ENCODE measurements at places on chromosomes 2 and 18.
A peak's percentile ranks its signal among the peaks of the same experiment; 100 is the strongest.

DNA sequence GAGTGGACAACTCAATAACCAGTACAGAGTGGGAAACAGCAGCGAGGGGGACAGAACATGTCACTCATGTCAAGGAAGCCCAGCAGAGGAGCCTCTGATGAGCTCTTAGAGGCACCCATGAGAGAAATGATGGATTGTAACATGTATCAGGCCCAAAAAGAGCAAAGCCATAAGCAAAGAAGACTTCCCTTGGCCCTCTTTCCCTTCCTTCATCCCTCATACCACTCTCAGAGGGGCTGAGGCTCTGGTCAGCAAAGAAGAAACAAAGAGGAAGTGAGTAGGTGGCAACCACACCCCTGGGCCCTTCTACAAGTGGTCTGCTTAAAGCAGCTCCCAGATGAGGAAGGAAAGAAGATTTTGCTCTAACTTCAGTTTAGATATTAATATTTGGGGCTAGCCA is 112.8 kb downstream of the CDC42EP3 start:
- DNase-seq = no peak

DNA sequence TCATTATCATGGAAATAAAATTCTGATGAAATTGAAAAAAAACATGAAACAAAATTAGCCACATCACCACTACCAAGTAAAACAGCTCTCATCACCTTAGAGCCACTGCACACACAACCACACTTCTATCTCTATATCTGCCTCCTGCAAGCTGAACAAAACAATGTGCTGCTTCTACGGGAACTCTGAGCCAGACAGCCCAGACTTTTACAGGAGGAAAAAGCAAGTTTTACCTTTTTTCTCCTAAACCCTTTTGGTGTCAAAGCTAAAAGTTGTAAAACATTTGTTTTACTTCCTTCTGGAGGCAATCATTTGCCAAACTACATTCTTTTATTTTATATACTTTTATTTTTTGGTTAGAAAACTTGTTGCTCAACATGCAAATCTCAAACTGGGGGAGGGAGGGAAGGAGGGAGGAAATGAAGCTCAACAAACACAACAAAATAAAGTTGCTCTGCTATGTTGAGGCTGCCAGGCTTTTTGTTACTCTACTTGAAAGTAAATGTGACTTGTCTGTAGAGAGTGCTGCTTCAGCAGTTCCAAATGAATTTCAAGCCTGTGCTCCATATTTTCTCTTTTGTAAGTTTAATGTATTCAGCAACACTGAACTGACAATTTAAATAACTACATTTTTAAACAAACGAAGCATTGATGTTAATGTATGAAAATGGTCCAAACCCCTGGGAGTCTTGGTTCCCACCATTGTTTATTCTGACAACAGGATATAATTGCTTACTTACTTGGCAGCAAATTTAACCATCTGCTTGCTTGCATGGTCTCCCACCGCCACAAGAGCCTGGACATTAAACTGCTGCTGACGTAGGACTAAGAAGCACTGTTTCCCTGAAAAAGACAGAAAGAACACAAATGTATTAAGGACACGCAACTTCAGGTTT is 24.5 kb downstream of the DARS1 start:
- DNase-seq = peak; percentile 58

DNA sequence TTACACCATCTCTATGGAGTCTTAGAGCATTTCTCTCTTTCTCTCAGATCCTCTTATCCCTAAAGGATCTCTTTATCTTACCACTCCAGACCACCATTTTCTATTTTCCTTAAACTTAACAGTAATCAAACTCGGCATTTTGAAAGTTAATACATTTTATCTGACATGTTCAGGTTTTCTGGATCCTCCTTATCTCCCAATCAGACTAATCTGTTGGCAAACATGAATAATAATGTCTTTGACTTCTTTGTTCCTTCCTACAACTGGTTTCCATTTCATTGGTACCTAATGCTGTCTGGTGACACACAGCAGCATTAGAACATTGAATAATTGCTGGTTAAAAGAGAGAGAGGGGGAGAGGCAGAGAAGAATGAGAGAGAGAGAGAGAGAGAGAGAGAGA is 932.1 kb upstream of the FSHR start:
- DNase-seq = no peak

GRCh38 chr2:168723275-168723899 is 79.0 kb upstream of the NOSTRIN start:
- DNase-seq = no peak

- DNase-seq = no peak
These were observed 28.1 kb downstream of the GAREM1 start for GRCh38 chr18:32442575-32442974.

DNA sequence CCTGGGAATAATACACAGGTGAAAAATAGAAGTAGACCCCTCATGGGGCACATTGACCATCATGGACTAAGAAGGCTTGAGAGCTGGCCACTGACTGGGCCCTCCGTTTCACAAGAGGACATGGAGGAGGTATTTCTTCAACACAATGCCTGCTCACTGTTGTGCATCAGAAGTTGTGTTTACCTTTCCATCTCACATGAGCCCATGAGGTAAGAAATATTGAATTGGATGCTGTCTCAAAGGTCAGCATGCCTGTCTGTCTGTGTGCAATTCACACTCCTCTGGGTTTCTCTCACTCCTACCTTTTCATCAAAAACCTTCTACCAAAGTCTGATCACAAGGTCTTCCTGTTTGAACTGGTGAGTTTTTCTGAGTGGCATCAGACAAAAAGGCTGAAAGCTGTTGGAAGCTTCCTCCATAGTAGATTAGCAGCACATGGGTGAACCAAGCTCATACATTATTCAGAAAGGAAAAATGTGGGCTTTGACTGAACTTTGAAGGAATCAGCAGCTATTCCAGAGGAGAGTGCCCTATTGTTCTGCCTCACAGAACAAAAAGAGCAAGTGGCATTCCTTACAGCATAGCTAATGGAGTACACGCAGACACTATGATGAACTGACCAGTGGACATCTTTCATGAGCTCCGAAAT is 143.2 kb upstream of the RND3 start:
- DNase-seq = no peak

- no peak for DNase-seq
These were observed 55.7 kb downstream of the MEIS1 start for GRCh38 chr2:66490588-66491001.

GRCh38 chr2:46362667-46363012 is 65.4 kb downstream of the EPAS1 start:
- no peak for DNase-seq

DNA sequence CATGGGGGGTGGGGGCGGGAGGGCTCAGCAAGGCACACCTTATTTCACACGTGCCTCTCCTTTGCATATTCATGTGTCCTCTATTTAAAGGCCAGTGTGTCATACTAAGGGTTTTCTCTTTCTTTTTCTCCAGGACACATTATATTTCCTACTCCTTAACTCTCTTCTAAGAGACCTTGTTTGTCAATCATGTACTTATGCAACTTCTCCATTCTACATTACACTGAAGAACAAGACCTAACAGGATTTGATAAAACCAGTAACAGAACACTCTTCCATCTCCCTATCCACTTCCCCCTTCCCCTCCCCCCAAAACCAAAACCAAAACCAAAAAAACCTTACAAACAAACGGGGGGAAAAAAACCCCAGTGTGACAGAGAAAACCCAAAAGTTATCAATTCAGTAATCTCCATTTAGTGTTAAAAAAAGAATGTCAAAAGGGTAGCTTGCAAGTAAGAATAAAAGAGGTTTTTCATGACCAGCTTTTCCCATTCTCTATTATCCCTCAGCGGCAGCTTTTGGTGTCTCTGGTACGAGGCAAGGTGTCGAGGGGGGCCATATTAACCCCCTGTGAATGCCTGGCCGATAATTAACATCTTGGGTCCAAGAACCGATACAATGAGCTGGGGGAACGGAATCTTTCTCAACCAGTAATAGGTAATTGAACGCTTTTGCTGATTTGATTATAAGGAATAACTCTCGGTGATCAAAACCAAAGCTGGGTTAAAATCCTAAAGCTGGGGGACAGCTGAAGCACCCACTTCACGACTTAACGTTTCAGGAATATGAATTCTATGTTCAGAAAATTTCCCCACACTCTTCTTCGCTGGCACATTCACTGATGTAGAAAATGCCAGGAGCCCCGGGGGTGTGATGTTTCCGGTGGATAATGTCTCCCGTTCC is 191.0 kb upstream of the TCF4 start:
- DNase-seq = no peak

DNA sequence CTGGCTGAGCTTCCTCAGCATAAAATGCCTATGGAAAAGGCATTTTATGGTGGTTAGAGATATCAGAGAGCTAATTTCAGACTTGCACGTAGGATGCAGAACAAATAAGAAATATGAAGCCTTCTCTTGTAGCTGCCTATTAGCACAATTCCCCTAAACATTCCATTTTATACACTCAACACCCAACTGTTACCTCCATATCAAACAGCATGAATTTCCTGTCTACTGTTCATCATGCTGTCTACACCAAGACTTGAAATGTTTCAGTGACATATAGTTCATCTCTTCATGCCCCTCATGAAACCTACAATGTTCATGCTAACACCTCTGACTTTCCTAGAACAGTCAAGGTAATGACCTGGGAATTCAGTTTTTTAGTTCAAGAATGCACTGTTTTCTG is 249.9 kb downstream of the PIEZO2 start:
- DNase-seq = no peak

- no peak for DNase-seq
These were observed 1.1 kb downstream of the UGT1A1 start for GRCh38 chr2:233761040-233761769.

- no peak for DNase-seq
These were observed 49.4 kb downstream of the HNMT start for GRCh38 chr2:138013639-138014038.

DNA sequence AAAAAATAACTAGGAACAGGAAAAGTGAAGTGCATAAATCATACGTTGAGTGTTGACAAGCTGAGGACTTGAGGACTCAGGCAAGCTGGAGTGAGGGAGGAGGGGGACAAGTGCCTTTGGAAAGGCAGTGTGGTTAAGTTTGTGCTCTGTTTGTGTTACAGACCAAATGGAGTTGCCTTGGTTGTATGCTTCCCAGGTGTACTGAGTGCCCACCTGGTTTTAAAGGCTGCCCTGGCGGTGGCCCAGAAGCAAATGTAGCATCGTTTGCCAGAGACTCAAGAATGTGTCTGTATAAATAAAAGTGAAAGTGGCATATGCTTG is 240.9 kb downstream of the PRKCE start:
- no peak for DNase-seq

DNA sequence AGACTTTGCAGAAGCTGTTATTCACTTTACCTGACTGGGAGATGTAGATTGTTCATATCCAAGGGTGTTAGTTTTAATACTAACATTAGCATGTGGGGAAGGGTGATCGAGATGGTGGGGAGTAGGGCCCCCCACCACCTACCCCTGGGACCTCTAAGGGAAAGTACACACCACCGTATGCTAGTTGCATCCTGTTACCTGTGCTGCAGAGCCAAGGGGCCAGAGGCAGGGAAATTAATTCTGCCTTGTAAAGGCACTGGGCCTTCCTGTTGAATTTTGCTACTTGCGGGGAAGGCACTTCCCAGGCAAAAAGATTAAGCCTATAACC is 9.0 kb downstream of the STEAP3 start:
- DNase-seq = no peak

GRCh38 chr2:237300739-237301138 is 113.2 kb downstream of the COL6A3 start:
- no peak for DNase-seq

- DNase-seq = peak; percentile 78
These were observed 99.8 kb downstream of the UXS1 start for GRCh38 chr2:106094131-106094841.

DNA sequence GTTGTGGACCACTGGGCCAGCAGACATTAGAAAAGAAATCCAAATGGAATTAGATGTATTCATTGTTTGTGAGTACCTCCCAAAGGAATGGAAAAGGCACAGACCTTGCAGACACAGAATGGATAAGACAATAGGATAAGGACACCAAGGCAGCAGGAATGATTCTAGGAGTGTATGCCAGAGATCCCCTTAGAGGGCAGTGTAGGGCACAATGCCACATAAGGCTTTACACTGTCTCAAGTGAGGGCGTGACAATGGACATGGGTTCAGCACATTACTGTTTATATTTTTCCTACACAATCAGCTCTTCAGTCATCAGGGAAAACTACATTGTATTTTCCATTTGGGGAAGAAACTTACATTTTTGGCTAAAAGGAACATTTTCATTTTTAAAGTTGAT is 250.9 kb downstream of the PTH2R start:
- DNase-seq = no peak

- DNase-seq = no peak
These were observed 14.6 kb downstream of the NMUR1 start for GRCh38 chr2:231515603-231516002.

- no peak for DNase-seq
These were observed 495.2 kb upstream of the MEIS1 start for GRCh38 chr2:65939687-65940086.

- no peak for DNase-seq
These were observed 216.6 kb downstream of the SPAG16 start for GRCh38 chr2:213500881-213501280.

DNA sequence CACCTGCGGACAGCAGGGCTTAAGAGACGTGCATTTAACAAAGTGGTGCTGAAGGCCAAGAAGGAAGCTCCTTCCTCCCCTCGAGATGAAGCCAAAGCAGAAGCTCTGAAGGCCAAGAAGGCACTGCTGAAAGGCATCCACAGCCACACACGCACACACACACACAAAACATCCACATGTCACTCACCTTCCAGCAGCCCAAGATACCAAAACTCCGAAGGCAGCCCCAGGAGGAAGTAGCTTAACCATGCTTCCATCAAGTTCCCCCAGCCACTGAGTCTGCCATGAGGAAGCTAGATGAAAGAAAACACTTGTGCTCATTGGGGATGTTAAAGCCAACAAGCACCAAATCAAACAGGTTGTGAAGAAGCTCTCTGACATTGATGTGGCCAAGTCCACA is 175.7 kb upstream of the POU3F3 start:
- DNase-seq = no peak

GRCh38 chr2:240405684-240406313 is 29.7 kb upstream of the GPC1 start:
- no peak for DNase-seq

DNA sequence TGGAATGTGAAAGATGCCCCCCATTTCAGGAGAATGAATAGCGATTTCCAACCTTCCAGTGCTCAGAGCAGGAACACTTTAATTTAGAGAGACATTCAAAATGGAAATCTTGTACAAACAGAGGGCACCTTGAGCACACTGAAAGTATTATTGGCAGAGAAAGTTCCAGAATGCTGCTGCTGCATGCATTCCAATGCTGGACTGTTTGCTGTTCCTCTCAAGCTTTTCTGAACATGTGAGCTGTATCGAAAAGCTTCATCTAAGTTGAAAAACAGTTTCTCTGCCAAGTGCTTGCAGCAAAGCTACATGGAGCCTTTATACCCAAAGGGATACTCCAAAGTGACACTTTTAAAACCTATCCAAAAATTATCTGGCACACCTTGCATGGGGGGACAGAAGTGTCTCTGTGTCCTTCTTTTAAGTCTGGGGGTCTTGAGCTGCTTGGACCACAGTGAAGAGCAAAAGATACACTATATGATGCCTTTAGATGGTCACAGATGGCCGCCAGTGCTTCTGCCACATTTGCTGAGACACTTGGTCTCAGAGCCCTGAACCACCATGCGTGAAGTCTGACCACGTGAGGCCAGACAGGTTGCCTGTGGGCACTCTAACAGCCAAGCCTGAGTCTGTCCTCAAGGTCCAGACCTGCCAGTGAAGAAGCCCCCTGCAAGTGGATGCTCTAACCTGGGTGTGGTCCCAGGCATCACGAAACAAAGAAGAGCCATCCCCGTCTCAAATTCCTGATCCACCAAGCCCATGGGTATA is 18.8 kb downstream of the UXS1 start:
- DNase-seq = no peak

- DNase-seq = no peak
These were observed 19.0 kb downstream of the AFTPH start for GRCh38 chr2:64543008-64543697.

All from CD4-positive, alpha-beta T cell treated with Interleukin-6 at 100 ng/mL for 8 hours (primary cell).